ENCODE measurements at places on chromosomes 16 and 17.

GRCh38 chr16:5502467-5502869 lies 404.9 kb upstream of the EEF2KMT start:
- DNase-seq, result no peak

- no peak for DNase-seq
Measured at GRCh38 chr16:22618842-22619241, 108.2 kb downstream of the NPIPB5 start.

- DNase-seq, result no peak
Measured at GRCh38 chr16:48446534-48446920, 61.3 kb upstream of the SIAH1 start.

DNA sequence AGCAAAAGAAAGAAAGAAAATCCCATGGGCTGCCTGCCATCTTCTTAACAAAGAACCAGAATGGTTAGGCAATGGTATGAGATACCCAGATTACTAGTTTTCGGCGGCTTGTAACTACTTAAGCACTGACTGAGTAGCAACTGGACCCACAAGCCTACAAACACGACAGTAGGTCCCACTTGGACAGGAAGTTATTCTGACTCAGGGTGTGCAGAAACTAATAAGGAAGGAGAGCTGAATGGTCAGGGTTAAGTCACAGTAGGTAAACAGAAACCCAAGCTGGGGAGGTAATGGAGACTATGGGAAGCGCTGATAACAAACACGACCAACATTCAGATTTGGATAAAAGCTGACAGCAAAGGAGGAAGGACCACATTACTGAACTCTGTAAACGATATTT lies 10.4 kb upstream of the HLF start:
- no peak for DNase-seq

- DNase-seq, result no peak
Measured at GRCh38 chr17:32452281-32452680, 8.0 kb downstream of the PSMD11 start.

GRCh38 chr16:27408012-27408601 lies 6.1 kb downstream of the IL21R start:
- DNase-seq, result no peak

DNA sequence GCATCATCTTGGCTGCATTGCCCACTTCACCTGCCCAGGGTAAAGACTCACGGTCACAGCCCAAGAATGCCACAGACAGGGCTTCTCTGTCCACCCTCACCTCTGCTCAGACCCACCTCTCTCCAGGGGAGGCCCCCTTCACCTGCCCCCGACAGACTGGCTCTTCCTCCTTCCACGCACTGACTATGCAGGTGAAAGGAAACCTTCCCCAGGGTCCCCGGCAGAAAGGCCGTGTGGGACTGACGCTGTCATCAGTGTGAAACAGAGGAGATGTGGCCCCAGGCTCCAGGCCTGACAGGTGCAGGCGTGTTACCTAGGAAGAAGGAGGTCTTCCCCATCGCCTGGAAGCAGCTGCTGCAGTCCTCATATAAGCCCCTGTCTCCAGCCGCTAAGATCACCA lies 9.3 kb upstream of the ROGDI start:
- no peak for DNase-seq

DNA sequence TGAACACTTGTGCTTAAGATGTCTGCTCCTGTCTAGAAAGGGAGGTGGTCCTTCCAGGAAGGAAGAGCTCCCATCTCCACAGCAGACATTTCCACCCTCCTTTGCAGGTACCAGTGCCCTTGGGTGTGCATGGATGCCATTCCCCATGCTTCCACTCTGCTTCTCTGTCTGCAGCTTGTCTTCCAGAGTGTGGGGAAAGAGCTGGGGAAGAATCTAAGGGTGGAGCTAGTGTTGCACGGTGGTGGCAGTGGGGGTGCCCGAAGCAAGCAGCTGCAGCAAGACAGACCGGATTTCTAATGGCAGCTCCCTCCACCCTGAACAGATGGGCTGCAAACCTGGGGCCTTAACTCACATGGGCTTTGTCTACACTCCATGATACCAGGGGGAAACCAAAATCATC lies 22.6 kb upstream of the HOXB13 start:
- DNase-seq, result no peak

DNA sequence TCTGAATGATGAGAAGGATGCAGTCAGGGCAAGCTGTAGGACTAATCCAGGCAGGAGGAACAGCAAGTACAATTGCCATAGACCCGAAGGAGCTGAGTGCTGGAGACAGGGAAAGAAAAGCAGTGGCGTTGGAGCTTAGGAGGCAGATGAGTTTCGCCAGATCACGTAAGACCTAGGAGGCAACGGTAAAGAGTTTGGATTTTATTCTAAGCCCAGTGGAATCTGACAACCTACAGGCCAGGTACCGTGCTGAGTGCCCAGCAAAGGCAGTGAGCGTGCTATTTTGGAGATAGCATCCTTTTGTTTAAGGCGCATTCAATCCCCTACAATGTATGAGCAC lies 1.2 kb downstream of the USP43 start:
- no peak for DNase-seq

Data from iPS DF 19.7 (cell line).